ENCODE measurements at places on chromosomes 16 and 17.
A peak's percentile ranks its signal among the peaks of the same experiment; 100 is the strongest.

- peak; percentile 95 for DNase-seq
These were observed 1.3 kb upstream of the TUBB3 start for GRCh38 chr16:89921702-89922476.

DNA sequence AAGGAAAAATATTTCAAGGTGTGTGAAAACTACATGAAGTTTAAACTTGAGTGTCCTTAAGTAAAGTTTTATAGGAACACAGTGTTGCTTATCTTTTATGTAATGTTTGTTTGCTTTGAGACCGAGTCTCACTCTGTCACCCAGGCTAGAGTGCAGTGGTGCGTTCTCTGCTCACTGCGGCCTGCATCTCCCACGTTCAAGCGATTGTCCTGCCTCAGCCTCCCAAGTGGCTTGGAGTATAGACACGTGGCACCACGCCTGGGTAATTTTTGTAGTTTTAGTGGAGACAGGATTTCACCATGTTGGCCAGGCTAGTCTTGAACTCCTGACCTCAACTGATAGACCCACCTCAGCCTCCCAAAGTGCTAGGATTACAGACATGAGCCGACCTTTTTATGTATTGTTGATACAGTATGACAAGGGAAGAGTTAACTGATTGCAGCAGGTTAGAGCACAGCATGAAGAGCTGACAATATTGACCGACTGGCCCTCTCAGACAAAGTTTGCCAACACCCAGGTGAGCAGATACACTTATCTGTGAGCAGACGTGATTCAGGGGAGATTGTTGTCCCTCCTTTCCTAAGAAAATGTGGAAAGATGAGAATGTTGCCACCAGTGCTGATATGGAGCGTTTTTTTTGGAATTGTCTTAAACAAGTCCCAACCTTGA lies 373.7 kb downstream of the WWOX start:
- no peak for DNase-seq

GRCh38 chr16:89257757-89258465 lies 40.4 kb downstream of the ZNF778 start:
- no peak for DNase-seq

GRCh38 chr16:74271872-74272271 lies 24.7 kb upstream of the PSMD7 start:
- peak; percentile 10 for DNase-seq

Measured in HT1080 (cell line).